ENCODE measurements at places on chromosomes 7 and 10.

DNA sequence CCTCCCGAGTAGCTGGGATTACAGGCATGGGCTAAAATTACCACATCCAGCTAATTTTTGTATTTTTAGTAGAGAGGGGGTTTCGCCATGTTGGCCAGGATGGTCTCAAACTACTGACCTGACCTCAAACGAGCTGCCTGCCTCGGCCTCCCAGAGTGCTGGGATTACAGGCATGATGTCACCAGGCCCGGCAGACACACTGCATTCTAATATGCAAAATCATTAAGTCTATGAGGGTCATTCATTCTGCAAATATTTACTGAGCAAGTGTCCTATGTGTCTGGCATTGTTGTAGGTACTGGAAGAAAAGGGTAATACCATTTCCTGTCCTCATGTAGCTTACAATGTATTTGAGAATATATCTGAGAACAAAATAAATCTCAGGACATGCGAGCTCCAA lies 2.7 kb downstream of the PUS7 start:
- DNase-seq: no peak

DNA sequence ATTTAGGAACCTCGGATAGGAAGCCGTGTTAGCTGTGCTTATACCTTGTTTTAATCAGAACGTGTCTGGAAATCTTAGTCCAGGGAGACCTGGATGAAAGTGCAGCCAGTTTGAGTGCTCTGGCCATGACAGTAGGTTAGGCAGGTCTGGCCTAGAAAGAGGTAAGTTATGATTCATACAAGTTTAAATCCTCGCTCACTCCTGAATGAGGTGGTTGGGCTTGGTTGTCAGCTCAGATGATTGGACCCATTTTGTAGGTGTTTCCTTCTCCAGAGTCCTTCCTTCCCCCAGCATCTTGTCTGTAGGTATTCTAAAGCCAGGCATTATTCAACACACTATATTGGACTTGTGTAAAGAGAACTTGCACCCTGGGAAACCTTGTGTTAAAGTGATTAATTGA lies 561.9 kb upstream of the GALNT17 start:
- DNase-seq: no peak

- no peak for DNase-seq
Measured at GRCh38 chr10:6008497-6009142, 31.3 kb upstream of the IL15RA start.

GRCh38 chr7:30921540-30922401 lies 10.1 kb downstream of the AQP1 start:
- no peak for DNase-seq

DNA sequence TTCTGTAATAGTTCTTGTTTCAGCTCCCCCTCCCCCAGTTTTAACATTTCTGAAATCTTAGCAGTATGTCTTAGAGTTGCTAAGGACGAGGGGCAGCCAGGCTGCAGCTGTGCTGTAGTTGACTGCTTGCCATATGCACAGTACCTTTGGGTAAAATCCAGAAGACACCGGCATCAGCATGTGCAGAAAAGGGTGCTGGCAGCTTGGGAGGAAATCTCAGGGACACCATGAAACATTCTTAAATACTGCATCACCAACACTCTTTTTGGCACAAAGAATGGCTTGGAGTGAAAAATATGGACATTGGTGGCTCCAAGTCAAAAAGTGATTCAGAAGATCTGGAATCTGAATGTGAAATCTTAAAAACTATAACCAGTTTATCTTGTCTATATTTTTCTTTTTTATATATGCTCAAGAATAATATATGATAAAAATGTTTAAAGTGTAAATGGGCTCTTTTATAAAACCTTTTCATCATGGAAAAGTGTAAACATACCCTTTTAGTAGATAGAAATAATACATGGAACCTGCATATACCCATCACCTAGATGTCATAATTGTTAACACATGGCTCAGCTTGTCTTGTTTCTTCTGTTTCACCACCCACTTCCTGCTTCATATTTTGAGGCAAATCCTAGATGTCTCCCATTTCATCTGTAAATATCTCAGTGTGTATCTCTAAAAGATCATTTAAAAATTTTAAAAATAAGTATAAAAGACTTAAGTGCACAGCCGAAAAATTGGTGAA lies 34.4 kb upstream of the ARMS2 start:
- DNase-seq: no peak

GRCh38 chr7:50450590-50451032 lies 461 bp upstream of the FIGNL1 start:
- no peak for DNase-seq

DNA sequence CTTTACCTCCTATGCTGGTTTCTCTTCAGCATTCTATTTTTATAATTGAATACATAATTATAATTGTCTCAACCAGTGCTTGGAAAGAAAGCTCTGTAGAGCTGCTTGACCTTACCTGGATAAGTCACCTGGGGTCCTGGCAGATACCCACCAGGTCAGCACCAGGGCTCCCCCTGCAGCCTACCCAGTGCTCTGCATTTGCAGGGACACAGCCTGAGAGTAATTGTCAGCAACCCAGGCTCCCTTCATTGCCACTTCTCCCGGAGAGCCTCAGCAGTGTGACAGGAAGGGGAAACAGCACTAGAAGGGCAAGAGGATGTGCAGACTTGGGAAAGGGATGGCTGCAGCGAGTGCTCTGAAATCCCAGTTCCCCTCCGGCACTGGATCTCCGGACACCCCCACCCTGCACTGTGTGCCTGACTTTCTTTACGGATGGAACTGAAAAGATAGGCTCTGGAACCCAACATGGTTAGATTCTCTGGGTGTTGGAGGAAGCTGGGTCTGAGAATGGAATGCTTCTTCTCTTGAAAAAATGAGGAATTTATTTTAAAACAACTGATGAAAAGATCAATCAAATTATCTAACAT lies 11.4 kb upstream of the PAX4 start:
- DNase-seq: no peak

DNA sequence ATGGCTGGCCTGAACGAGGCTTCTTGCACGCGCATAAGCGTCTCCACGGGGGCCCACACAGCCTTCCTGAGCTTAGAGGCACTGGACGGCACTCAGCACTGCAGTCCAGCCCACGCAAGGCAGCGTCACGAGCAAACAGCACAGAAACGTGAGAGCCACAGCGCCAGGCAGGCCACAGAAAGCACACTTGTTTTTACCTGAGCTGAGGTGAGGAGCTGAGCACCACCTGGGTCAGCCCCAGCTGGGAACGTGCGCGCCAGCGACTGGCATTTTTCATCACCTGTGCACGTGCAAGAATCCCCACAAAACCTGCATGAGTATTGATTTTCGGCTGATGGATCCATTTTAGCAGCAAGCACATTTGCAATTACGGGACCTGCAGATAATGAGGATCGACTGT lies 26.7 kb downstream of the IQCE start:
- DNase-seq: no peak
